Activated CD4-positive, alpha-beta T cell treated with anti-CD3 and anti-CD28 coated beads, Interleukin-2, amount 50 U/mL, for 4 hours (primary cell): ENCODE measurements at places on chromosomes 11 and 22.

DNA sequence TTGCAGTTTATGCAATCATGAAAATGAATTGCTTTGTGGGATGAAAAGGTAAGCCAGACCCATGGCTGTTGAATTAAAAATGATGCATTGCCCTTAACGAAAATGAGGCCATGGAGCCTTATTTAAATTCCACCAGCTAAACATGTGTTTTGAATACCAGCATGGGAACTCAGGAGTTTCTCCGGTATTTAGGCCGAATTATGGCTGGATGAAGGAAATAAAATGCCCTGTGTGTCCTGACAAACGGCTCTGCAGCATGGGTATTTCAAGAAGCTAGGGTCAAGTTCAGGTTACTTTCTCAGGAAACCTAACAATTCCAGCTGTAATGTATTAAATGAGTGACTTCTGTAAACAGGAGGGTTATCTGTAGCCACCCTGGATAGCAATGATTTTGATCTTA, 38.3 kb downstream of the AMOTL1 start:
- DNase-seq = no peak

GRCh38 chr22:31345331-31346254, 553 bp downstream of the PATZ1 start:
- DNase-seq = peak; percentile 84

- no peak for DNase-seq
Observed at GRCh38 chr11:121214861-121215260, 77.7 kb upstream of the SC5D start.

DNA sequence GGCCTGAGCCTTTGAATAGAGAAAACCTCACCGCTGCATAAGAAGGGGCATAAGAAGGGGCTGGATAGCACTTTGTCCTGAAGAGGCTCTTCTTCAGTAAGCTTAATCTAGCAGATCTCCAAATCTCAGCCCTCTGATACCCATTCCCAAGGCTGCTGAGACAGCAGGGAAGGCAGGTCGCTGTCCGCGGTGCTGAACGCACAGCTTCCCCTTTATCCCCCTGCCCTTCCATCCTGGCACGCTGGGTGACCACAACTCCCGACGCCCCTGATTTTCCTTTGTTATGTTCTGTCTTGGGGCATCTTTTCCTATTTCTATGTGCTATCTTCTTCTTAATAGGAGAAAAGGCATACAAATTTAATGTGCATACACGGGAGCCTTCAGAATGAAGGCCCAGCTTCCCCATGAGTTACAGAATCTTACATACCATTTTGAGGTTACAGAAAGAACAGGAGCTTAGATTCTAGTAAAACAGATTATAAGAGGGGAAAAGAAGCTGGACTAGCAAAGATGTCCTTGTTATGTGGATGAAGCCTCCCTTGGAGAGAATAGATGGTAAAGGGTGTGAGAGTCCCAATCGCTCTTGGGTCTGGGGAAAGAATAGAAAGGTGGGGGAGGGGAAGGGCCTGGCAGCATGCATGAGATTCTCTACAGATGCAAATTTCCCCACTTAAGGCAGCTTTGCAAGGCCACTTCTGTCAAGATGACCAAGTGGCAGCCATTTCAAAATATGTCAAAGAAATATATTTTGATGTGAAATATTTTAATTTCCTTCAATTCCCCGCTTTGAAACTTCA, 5.7 kb upstream of the SULT4A1 start:
- no peak for DNase-seq

- no peak for DNase-seq
Observed at GRCh38 chr11:69684651-69685050, 9.5 kb upstream of the LTO1 start.

DNA sequence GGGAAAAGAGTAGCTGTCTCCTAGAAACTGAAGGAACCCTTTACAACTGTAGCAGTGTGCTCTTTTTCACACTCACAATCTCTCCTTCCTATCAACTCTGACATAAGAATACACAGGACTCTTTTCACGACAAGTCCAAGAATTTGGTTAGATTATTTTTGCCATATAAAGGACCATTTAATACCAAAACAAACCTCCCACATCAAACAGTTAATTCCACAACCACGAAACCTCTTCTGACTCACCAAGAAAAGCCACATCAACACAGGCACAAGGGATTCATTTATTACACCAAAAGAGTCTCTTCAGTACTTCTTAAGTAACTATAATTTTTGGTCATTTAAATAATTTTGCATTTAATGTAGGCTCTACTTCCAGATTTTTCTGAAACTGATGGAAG, 222.6 kb upstream of the PITPNB start:
- DNase-seq = no peak

DNA sequence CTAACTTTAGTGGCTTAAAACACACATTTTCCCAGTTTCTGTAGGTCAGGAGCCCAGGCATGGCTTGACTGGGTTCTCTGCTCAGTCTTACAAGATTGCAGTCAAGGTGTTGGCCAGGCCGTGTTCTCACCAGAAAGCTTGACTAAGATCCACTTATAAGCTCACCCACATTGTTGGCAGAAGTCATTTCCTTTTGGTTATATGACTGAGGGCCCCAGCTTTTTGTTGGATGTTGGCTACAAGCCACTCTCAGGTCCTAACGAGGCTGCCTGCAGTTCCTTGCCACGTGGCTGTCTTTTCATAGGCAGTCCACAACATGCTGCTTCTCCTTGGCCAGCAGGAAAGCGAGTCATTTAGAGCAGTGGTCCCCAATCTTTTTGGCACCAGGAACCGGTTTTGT, 79.3 kb upstream of the CRTAM start:
- no peak for DNase-seq

GRCh38 chr11:115092516-115092915, 411.7 kb downstream of the CADM1 start:
- DNase-seq = no peak

DNA sequence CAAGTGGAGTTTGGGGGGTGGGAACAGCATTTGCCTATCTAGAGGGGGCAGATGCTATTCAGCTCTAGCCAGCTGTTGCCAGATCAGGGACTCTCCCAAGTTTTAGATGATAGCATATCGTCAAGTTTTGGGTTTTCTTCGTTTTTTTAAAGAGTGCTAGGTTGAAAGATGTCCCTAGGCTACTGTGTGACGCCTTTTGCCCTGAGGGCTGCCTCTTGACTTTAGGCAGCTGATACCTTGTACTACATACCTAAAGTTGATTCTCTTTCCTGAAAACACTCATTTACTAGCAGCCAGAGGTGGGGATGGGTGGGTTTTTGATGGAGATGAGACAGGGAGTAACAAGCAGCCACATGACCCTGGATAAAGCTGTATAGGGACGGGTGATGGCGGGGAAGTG, 87.1 kb downstream of the ABTB2 start:
- no peak for DNase-seq

DNA sequence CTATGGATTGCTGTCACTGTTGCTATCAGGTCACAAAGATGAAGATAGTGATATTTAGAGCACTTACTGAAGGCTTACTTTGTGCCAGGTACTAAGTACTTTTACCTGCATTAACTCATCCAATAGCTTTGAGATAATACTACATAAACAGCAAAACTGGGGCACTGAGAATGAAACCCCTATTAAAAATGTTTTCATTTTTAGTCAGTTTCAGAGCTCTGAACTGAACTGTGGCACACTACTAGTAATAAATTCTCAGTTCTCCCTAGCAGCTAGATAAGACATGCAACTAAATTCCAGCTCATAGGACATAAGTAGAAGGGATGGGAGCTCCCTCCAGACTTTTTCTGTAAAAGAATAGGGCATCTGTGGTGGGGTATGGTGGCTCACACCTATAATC, 24.0 kb downstream of the ARFGAP3 start:
- DNase-seq = no peak

- DNase-seq = no peak
Observed at GRCh38 chr22:44860311-44860710, 107.9 kb downstream of the ARHGAP8 start.

- DNase-seq = no peak
Observed at GRCh38 chr11:119650251-119650650, 78.7 kb downstream of the NECTIN1 start.

DNA sequence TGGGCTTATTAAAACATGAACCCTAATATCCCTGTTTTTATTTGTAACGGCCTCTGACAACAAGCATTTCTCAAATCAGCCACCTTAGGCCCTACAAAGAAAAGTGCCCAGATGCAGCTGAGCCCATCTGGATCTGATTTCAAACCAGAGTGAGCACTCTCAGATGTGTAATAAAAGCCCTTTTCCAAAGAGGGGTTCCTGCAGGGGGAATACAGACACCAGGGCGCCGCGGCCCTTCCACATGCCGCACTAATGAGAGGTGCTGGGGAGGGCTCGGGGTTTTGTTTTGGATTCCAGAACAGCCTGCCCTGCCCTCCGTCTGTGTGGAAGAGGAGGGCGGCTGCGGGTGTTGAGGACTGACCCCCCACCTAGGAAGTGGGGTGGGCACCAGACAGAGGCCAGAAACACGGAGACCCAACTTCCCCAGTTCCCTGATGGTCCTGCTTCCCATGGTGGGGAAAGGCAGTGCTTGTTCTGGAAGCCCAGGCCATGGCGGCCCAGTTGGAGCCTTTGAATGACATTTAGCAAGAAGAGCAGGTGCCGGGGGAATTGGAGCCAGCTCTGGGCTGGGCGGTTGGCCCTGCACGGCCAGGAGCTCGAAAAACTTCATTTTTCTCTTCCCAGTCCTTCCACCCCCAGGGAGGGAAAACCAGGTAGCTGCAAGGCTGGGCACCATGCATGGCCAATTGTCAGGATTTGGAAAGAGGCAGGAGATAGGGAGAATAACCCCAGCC, 63.7 kb downstream of the MACROD1 start:
- no peak for DNase-seq

DNA sequence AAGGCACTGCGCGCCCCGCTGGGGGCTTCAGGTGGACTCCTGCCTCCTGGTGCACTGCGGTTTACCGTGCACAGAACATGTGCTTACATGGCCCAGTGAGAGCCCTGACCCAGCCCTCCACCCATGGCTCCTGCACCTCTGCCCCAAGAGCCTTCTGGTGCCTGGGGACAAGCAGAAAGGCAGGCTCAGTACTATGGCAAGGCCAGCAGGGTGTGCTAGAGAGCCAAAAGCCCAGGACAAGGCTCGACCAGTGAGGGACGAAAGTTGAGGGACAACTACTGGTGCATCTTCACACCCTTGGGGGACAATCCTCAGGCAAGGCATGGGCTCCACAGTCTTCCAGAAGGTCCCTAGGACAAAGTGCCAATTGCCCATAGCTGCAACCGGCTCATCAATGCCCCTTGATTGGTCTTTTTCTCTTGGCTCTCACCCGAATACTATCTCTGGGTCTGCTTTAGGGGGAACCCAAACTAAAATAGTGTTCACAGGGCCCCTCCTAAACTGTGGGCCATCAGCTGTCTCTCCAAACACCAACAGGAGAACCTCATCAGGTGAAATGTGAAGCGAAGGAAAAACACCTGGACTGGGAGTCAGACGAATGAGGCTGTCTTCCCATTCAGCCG, 13.5 kb downstream of the PGA5 start:
- DNase-seq = peak; percentile 47

- no peak for DNase-seq
Observed at GRCh38 chr11:129738242-129738641, 77.4 kb upstream of the TMEM45B start.

GRCh38 chr11:80155412-80156017, 714.7 kb upstream of the TENM4 start:
- DNase-seq = no peak

GRCh38 chr11:64874308-64875240, 3.8 kb downstream of the EHD1 start:
- DNase-seq = no peak

- DNase-seq = no peak
Observed at GRCh38 chr11:63560506-63561180, 2.5 kb downstream of the PLAAT2 start.

DNA sequence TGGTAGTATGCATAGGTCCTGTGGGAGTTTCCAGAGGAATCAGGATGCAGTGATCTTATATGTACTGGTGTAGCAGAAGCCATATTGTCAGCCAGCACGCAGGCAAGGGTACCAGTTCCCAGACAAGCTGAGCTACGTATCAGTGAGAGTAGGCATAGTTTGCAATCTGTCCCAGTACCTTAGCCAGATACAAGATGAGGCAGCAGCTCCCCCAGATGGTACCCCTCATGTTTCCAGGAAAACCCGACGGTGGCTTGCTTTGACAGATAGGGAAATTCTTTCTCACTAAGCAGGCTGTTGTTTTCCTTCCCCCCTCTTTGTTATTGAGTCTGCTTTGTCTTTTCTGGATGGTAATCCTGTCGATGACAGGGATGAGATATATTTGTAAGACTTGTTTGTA, 109.7 kb upstream of the RRM1 start:
- DNase-seq = peak; percentile 24

- DNase-seq = no peak
Observed at GRCh38 chr11:121881806-121882205, 234.2 kb downstream of the BLID start.

GRCh38 chr22:22835242-22835641, 52.4 kb upstream of the IGLL5 start:
- no peak for DNase-seq

DNA sequence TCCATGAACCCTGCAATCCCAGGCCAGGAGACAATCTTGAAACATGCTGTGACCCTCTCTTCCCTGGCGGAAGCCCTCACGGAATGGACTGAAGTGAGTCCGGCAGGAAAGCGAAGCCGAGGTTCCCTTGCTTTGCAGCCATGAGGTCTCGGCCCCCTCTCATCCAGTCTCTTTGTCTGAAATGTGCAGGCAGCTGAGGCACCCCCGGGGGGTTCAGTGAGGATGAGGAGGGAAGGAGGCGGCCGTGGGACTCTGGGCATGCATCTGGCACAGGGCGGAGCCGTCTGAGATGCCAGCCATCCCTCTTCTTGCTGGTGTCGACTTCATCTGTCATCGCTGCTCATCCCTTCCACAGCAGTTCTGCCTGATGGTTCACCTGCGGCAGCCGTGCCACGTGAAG, 1485.7 kb downstream of the BRD1 start:
- no peak for DNase-seq

GRCh38 chr11:78365381-78365792, 52.2 kb downstream of the GAB2 start:
- DNase-seq = no peak

DNA sequence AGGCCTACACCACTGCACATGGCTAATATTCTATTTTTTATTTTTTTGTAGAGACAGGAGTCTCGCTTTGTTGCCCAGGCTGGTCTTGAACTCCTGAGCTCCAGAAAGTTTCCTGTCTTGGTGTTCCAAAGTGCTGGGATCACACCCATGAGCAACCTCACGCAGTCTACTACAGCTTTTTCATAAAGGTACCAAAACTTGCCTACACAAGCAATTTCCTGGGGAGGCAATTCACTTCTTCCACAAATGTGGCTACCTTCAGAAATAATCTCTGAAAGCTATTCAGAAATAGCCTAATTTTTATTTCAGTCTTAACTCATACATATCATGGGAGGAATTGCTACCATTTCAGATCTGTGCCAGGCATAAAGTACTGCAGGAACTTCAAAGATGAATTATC, 11.4 kb downstream of the SLC35F2 start:
- DNase-seq = no peak

GRCh38 chr11:78768345-78768744, 193.7 kb upstream of the NARS2 start:
- DNase-seq = no peak

DNA sequence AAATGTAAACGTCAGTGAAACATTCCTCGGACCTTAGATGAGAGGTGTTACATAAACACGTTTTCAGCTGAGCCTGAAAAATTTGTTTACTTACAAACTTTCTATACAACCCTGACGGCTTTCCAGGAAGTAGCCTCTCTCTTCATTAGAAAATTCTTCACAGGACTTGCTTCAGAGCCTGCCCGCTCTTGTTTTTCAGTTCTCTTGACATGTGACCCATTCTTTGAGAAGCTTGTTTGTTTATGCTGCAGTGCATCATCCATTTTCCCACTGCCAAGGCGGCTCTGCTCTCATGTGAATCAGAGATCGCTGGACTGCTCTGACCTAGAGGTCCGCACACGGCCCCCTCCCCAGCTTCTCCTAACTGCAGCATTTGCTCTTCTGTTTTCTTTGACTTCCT, 47.9 kb upstream of the ARHGAP42 start:
- no peak for DNase-seq
